ENCODE measurements at places on chromosomes 3 and 15. TPM values are rescaled to one million over a fixed set of nuclear protein-coding genes. Genes with fewer than 3 reads are reported as not detected.

SPG21 gene
- total RNA-seq: 82.8 TPM

CSTA gene
- 4.6 TPM for total RNA-seq

AP3B2 gene
- 4.7 TPM for total RNA-seq

GCNT3 gene
- 14.8 TPM for total RNA-seq

RTP4 gene
- total RNA-seq: 8.4 TPM

IL12A gene
- total RNA-seq: 0.22 TPM

CALML4 gene
- total RNA-seq: 17.4 TPM

DNA sequence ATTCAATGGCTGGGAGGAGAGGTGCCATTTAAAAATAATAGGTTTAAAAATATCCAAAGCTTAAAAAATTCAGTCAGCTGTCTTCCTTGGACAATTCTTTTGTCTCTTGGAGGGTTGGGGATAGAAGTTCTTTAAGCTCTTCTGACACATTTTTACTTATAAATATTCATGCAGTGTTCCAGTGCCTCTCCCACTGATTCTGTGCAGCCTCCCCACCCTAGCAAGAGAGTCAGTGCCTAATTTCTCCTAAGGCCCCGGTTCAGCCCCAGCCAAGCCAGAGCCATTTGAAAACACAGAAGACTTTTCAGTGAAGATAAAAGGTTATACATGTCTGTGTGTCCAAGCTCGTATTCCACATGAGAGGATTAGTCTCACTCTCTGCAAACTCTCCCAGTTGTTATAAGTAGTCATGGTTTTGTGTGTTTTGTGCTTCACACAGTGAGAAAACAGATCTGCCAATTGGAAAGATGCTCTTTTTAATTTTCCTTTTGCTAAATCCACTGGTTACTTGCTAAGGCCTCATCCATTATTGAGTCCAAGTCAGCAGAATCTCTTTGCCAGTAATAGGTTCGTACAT lies 141.3 kb downstream of the CD47 start:
- no peak overlapping the region for H3K27ac ChIP-seq
- no peak overlapping the region for H3K4me3 ChIP-seq
- H3K4me1 ChIP-seq: no peaks in the 10 kb centered on the region
- DNase-seq: no peak

- H3K27ac ChIP-seq: no peak overlapping the region
- H3K4me3 ChIP-seq: no peak overlapping the region
These were observed 477.6 kb downstream of the RAP2B start for GRCh38 chr3:153639631-153640030.

DNA sequence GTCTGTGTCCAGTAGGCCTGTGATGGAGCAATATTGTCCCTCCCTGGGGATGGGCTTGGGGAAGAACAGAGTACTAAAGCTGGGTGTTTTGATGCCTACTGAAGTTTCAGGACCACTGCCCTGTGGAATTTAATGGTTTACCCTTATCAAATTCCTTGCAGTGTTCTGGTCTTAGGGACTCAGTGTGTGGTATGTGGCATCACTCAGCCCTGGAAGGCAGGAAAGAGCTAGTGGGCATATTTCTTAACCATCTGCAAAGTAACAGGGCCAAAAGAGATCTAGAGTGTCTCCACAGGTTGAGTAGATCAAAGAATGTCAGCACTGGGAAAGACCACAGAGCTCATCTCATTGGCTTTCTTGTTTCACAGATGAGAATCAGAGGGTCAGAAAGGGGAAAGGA lies 11.8 kb upstream of the SCN10A start:
- DNase-seq: no peak
- no peaks in the 10 kb centered on the region for H3K36me3 ChIP-seq
- H3K27ac ChIP-seq: no peak overlapping the region
- H3K27me3 ChIP-seq: no peaks in the 10 kb centered on the region
- H3K4me3 ChIP-seq: no peak overlapping the region

DNA sequence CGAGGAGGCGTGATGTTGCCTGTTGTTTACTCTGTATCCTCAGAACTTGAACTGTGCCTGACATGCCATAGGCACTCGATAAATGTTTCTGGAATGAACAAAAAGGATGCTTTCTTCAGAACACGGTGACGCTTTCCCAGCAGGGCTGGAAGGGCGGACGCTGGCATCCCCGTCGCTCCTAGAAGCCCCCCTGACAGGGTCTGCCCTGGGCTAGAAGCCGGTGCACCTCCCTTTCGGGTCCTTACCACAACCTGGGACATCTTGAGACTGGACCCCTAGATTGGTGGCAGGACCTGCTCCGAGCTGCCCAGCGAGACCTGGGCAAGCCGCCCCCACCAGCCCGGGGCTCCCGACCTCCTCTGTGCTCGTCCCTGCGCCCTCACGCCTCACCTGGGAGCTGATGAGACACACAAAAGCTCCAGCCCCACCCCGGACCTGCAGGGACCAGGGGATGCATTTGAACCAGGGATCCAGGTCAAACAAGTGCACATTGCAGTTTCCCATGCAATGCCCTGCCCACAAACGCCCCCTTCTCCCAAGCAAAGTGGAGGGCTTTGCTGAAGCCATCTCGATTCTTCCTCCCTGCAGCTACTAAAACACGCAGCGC lies 131.2 kb upstream of the MEF2A start:
- H3K27me3 ChIP-seq: no peaks in the 10 kb centered on the region
- DNase-seq: no peak
- H3K27ac ChIP-seq: no peak overlapping the region
- H3K4me3 ChIP-seq: no peak overlapping the region

GRCh38 chr3:11566916-11567315 lies 76.8 kb downstream of the VGLL4 start:
- no peak for DNase-seq
- H3K27ac ChIP-seq: no peak overlapping the region
- H3K4me1 ChIP-seq: no peaks in the 10 kb centered on the region
- H3K27me3 ChIP-seq: no peaks in the 10 kb centered on the region
- no peak overlapping the region for H3K4me3 ChIP-seq

DNA sequence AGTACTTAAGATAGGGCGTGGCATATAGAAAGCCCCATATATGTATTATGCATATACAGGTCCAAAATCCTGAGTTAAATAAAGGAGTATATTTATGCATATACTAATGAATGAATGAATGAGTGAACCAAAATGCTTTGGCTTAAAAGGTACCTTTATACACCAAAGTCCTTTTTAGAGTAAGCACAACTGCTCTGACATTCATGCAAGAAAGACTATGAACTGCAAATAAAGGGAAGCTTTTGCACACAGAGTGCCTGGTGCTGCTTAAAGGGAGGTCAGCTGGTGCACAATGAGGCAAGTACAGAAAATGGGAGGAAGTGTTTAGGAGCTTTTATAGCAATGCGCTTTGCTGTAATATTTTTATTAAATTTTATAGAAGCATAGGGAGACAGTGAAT lies 214.0 kb downstream of the KLF13 start:
- no peak for DNase-seq
- no peaks in the 10 kb centered on the region for H3K36me3 ChIP-seq
- no peak overlapping the region for H3K27ac ChIP-seq
- H3K27me3 ChIP-seq: no peaks in the 10 kb centered on the region

DNA sequence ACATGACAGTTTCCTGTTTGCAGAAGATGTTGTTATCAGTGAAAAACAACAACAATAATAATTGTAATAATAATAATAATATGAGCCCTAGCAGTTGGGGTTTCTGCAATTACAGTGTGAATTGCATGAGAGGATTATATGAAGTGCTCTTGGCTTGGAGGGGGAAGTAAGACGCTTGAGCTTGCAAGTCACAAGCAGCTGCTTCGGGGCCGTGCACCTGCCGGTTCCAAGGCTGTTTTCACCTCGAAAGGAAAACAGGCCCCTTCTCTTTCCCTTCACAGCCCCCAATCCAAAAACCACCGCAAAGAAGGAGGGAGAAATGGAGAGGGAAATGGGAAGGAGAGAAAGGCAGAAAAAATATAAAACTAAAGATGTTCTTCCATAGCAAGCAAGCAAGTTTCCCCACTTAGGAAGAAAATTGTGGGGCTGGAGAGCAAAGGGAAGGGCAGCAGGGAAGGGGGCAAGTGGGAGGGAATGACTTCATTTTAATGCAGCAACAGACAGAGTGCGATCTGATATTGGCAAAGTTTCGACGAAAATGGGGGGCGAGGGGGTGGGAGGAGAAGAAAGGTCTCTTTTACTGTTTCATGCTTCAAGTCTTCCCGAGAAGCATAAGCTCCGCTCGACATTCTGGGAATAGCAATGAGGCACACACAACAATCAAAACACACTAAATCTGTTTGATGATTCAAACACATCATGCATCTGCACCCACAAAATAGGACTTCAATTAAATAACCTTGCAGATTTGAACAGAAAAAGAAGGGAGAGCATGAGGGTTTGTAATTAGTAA lies 284.2 kb upstream of the ATP11B start:
- no peaks in the 10 kb centered on the region for H3K27me3 ChIP-seq
- H3K4me3 ChIP-seq: no peak overlapping the region

DNA sequence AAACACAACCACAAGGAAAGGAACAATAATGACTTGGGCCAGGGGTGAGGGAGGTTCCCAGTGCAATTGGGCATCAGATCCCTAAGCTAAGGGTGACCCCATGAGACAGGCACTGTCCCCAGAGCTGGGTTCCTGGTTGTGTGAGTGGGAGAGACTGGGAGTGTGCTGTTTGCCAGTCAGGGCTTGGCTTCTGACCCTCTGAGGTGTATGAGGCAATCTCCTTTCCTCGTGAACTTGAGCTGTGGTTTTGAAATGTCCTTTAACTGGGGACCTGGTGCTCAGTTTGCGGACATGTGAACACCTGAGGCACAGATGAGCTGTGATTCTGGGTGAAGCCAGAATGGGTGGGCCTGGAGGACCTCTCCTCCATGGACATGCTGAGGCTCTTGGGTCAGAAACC lies 58.5 kb upstream of the PLXNA1 start:
- H3K4me1 ChIP-seq: peaks cover 3% of the 10 kb centered on the region
- no peaks in the 10 kb centered on the region for H3K27me3 ChIP-seq
- H3K4me3 ChIP-seq: no peak overlapping the region
- no peaks in the 10 kb centered on the region for H3K36me3 ChIP-seq
- no peak for DNase-seq

DNA sequence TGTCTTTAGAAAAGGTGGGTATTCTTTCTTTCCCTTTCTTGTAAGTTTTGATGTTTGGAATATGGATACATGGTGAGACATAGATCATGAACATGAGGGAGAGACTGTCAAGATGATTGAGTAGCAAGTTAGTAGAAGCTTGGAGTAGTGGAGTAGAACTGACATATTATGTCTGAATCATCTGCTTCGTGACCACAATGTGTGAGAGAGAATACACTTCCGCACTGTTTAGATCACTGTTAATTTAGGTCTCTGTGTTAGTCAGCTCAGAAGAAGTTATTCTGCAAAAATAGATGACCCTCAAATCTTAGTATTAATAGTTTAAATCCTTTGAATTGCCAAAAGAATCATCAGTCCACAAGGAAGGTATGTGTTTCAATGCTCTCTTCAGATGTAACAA lies 151.0 kb downstream of the OXSM start:
- H3K36me3 ChIP-seq: no peaks in the 10 kb centered on the region
- no peak overlapping the region for H3K4me3 ChIP-seq
- H3K27ac ChIP-seq: no peak overlapping the region
- no peaks in the 10 kb centered on the region for H3K27me3 ChIP-seq
- DNase-seq: no peak

GRCh38 chr3:45079715-45080114 lies 53.6 kb downstream of the CLEC3B start:
- no peaks in the 10 kb centered on the region for H3K36me3 ChIP-seq
- no peaks in the 10 kb centered on the region for H3K4me1 ChIP-seq
- H3K4me3 ChIP-seq: no peak overlapping the region
- DNase-seq: no peak

- peak; percentile 76 for DNase-seq
- peak overlapping the region; percentile 26 for H3K4me3 ChIP-seq
- peaks cover 21% of the 10 kb centered on the region for H3K36me3 ChIP-seq
These were observed 3.5 kb downstream of the DUSP7 start for GRCh38 chr3:52052831-52053306.

DNA sequence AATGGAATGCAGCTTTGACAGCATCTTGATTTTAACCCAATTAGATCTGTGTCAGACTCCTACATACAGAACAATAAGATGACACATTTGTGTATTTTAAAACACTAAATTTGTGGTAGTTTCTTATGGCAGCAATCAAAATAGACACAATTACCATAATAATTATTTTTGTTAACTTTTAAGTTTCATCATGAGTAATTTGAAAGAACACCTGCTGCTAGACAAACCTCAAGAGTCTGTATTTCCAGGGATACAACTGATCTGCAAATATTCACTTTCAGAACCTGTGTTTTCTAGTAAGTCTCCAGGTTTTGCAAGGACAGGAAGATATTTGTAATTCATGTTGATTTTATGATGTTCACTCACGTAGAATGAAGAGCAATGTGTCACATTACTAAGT lies 736.8 kb downstream of the DIPK2A start:
- no peaks in the 10 kb centered on the region for H3K27me3 ChIP-seq
- no peaks in the 10 kb centered on the region for H3K4me1 ChIP-seq
- H3K36me3 ChIP-seq: no peaks in the 10 kb centered on the region
- DNase-seq: no peak

DNA sequence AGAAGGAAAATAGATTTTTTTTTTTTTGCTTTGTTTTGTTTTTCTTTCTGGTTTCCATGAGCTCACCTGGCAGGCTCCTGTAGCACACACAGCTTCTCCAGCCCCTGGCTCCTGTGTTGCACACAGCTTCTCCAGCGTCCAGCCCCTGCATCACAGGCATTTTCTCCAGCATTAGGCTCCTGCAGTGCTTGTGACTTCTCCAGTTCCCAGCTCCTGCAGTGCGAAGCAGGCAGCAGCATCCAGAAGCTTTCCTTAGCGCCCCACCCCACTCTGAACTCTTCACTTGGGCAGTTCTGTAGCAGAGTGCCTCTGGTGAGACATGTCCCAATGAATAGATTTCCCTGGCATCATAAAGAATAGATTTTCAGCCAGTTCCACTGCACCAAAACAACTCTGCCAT lies 5.5 kb upstream of the CCDC39 start:
- no peaks in the 10 kb centered on the region for H3K4me1 ChIP-seq
- H3K27me3 ChIP-seq: no peaks in the 10 kb centered on the region
- H3K27ac ChIP-seq: no peak overlapping the region
- peak; percentile 43 for DNase-seq
- no peaks in the 10 kb centered on the region for H3K36me3 ChIP-seq
- H3K4me3 ChIP-seq: no peak overlapping the region

DNA sequence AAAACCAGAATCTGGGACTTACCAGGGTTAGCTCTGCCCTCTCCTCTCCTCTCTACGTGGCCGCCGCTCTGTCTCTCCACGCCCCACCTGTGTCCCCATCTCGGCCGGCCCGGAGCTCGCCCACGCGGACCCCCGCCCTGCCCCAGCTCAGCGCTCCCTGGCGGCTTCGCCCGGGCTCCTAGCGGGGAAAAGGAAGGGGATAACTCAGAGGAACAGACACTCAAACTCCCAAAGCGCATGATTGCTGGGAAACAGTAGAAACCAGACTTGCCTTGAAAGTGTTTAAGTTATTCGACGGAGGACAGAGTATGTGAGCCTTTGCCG lies 5.4 kb downstream of the ISL2 start:
- peak; percentile 32 for DNase-seq
- peaks cover 75% of the 10 kb centered on the region for H3K27me3 ChIP-seq

All from kidney (tissue), 22 donors.